ENCODE measurements at places on chromosomes 11 and 22.

- no peak for DNase-seq
These were observed 60.0 kb downstream of the PKNOX2 start for GRCh38 chr11:125224391-125225021.

DNA sequence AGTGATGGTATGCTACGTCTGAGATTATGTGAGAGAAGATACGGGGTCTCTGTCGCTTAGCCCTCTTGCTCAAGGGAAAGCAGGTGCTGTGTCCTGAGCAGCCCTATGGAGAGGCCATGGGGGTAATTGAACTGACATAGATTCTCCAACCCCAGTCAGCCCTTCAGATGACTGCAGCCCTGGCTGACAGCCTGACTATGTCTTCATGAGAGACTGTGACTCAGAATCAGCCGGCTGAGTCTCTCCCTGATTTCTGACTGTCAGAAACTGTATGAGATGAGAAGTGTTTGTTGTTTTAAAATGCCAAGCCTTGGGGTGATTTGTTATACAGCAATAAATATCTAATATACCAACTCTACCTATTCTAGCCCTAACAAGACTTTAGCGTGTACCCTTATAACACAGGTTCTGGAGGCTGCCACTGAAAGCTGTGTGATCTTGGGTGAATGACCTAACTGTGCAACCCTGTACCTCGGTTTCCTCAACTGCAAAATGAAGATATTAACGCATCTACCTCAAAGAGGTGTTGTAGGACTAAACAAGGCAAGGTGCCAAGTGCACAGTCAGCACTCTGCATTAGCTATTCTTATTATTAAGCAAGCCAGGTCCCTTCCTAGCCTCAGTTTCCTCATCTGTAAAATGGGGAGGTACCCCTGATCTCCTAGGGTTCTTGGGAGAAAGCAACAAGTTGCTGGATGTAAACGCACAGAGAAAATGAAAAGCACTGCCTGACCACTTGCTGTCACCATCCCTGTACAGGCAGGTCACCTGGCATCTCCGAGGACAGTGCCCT, 24.9 kb downstream of the SLC43A1 start:
- DNase-seq = no peak

GRCh38 chr11:71248251-71248570, 4.2 kb downstream of the SHANK2 start:
- no peak for DNase-seq

- no peak for DNase-seq
These were observed 112.1 kb upstream of the ZC3H12C start for GRCh38 chr11:109981031-109981636.

DNA sequence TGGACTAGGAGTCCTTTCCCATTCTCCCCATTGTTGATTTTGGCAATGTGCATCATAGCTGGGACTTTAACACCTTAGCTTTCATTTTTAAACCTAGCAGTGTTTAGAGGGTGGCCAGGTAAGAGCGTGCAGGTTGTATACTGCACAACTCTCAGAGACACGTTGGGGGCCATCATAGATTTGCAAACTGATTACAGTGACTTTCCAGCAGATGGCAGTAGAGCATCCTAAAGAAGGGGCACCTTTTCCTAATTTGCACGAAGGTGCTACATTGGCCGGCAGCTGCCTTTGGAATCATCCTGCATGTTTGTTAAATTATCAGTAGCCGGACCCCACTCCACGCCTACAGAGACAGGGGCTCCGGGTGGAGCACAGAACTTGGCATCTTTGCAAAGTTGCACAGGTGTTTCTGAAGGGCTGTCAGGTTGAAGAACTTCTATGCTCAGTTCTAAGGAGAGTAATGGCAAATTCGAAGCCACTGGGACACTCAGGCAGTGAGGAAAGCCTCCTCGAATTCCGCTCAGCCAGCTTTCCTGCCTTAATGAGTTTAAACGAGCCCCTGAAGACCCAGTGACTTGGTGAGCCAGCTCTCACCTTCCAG, 7.7 kb downstream of the LHFPL7 start:
- DNase-seq = peak; percentile 85

GRCh38 chr11:79174045-79175008, 266.5 kb downstream of the TENM4 start:
- no peak for DNase-seq

DNA sequence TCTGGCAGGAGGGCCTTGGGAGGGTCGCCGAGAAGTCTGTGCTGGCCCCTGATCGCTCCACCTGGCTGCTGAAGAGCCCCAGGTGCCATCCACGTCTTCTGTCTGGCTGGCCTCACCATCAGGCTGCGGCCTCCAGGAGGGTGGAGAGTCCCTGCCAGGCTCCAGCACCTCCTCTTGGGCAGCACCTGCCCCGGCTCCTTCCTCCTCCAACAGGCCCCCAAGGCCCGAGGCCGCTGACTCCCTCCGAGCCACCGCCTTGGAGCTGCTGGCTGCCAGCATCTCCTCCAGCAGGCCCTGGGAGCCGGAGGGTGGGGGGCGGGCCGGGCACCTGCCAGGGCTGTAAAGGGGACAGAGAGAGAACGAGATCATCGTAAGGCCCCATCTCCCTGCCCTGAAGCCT, 22.3 kb downstream of the TNKS1BP1 start:
- DNase-seq = no peak

DNA sequence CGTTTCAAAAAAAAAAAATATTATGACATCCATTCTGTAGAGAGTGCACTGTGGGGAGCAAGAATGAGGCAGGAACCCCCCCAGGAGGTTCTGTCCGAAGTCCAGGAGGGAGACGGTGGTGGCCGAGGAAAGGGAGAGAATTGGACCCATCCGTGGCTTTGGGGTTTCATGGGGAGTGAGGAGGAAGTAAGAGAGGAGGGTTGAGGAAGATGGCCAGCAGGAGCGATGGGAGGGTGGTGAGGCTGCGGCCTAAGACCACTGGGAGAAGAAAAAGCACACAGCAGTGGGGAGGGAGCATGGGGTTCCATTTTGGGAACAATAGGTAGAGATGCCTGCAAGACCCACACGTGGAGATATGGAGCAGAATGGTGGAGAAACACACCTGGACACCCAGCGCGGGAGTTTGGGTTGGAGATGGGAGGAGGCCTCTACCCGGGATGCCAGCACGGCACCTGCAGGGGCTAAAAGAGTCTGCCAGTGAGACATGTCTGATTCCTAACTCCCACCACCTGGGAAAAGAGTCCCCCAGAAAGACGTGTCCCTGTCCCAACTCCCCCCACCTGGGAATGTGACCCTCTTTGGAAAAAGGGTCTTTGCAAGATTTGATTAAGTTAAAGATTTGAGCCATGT, 72.5 kb upstream of the SHANK2 start:
- DNase-seq = no peak

- DNase-seq = no peak
These were observed 386.2 kb downstream of the NTM start for GRCh38 chr11:131756479-131757110.

GRCh38 chr11:130527636-130528297, 79.3 kb downstream of the ADAMTS15 start:
- DNase-seq = peak; percentile 8

- no peak for DNase-seq
These were observed 73.2 kb upstream of the TIMP3 start for GRCh38 chr22:32728291-32728690.

DNA sequence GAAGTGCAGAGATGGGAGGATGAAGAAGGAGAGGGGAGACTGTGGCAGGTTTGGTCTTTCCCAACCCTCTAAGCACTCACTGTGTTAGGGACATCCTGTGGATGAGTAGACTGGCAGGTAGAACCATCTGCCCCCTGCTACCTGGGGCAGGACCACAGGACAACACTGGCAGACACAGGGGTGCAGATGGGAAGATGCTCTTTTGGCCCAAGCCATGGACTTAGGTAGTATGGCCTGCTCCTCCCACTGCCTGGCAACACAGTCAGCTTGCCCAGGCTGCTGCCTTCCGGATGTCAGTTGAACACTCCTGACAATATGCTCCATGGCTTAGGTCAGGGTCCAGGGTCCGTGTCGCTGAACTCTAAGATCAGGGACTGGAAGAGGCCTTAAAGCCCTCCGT, 140.7 kb upstream of the NAV2 start:
- DNase-seq = no peak

DNA sequence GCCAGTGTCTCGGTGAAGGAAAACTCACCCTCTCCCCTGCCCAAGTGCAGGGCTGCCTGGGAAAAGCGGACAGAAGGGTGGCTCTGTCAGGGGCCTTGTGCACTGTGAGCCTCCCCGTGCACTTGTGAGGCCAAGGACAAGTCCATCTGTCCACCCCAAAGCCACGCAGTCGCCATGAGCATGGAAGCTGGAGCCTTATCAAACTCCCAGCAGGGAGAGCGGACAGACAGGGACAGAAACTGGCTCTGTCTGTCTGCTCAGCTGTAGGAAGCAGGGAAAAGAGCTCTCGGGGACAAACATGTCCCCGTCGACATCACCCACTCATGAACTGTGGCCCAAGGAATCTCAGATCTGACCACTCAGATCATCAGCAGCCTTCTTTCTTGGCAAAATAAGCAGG, 1385.4 kb downstream of the TBC1D22A start:
- no peak for DNase-seq

GRCh38 chr22:27399161-27399560, 402.4 kb downstream of the MN1 start:
- DNase-seq = no peak

- DNase-seq = no peak
These were observed 1023.5 kb downstream of the BRD1 start for GRCh38 chr22:48803948-48804810.

DNA sequence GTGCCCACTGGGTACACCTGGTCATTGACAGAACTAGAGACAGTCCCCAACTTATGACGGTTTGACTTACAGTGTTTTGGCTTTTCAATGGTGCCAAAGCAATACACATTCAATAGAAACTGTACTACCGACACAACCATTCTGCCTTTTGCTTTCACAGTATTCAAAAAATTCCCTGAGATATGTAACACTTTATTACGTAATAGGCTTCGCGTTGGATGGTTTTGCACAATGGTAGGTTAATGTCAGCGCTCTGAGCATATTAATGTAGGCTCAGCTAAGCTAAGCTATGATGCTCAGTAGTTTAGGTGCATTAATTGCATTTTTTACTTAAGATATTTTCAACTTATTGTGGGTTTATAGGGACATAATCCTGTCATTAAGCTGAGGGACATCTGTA, 105.1 kb upstream of the B3GAT1 start:
- DNase-seq = peak; percentile 31

- DNase-seq = no peak
These were observed 24.1 kb upstream of the CLMP start for GRCh38 chr11:123219066-123219690.

- peak; percentile 74 for DNase-seq
These were observed 440.4 kb upstream of the CADM1 start for GRCh38 chr11:115944596-115944995.

DNA sequence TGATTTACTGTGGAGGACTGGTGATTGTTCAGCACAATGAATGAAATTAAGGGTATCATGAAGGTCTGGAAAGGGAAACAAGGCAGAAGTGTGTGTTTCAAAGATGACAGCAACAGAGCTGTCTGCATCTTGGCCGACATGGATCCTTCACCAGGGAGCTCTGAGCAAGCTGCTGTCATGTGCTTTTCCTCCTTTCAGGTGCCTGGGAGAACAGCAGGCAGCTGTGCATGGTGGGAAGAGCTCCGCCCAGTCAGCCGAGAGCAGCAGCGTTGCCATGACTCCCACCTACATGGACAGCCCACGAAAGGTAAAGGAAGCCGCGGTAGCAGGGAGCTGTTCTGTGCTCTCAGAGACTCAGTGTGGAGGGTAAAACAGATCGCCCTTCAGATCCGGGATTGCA, 87.1 kb upstream of the YWHAH start:
- DNase-seq = no peak

DNA sequence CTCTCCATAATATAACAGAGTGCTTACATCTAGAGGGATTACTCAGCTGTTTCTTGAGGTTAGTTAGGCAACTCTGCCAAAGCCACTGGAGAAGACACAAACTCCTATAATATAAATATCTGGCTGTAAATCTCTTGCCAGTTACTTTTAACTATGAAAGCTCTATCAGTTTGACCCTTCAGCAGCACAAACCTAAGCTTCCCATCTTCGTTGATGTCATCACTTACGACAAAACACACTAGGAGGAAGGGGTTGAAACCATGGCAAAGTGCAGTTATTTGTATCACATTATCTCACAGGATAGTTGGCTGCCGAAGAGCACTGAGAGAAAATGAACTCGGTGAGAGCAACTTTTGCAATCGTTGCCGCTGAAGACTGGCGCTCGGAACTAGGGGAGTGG, 922.1 kb downstream of the OPCML start:
- DNase-seq = no peak

- no peak for DNase-seq
These were observed 143.9 kb downstream of the CADM1 start for GRCh38 chr11:115360186-115360824.

DNA sequence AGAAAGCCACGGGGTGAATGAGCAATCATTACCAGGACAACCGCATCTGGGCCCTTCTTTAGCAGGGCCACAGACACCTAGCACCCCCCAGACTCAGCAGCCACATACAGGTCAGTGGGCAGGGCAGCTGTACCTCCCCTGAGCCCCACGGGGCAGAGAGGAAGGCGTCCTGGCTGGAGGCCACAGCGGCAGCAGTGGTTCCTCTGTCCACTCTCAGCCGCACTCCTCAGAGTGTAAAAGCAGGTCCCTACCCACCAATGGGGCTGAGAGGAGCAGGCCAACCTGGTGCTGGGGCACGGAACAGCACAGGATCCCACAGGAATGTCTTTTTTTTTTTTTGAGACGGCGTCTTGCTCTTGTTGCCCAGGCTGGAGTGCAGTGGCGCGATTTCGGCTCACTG, 65.5 kb downstream of the APOL1 start:
- DNase-seq = no peak

GRCh38 chr11:7577291-7578190, 63.7 kb downstream of the PPFIBP2 start:
- peak; percentile 67 for DNase-seq

DNA sequence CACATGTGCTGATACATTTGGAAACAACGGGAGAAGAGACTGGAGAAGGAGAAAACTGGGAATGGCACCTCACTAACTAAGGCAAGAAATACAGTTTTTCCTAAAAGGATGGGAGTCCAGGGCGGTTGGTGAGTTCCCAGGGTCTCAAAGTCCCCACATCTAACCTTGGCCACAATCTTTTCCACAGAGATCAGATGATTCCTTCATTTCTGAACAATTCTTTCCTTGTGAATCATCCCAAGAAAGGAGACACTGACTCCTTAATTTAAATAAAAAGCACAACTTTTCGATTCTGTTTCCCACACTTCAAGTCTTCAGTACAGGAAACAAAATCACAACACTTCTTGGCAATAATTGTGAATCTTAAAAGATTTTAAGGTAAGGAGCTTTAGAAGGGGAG, 384.7 kb downstream of the DCDC1 start:
- DNase-seq = peak; percentile 20

- DNase-seq = peak; percentile 74
These were observed 20.3 kb downstream of the UQCR10 start for GRCh38 chr22:29787371-29787980.

Measured in trophoblast cell (in vitro differentiated cells and primary cell).